ENCODE measurements at places on chromosomes 2 and 18. TPM values are rescaled to one million over a fixed set of nuclear protein-coding genes. Genes with fewer than 3 reads are reported as not detected.

GRCh38 chr2:130916438-130916705 lies 79.7 kb downstream of the ARHGEF4 start:
- DNase-seq, result no peak

GREB1L gene
- not detected for total RNA-seq

- DNase-seq, result no peak
Observed at GRCh38 chr2:161170377-161170776, 10.1 kb downstream of the TANK start.

GRCh38 chr2:221484761-221485502 lies 87.2 kb downstream of the EPHA4 start:
- DNase-seq, result no peak

TMEM214 gene
- total RNA-seq, result 98.1 TPM

- no peak for DNase-seq
Observed at GRCh38 chr18:41940506-41941215, 14.4 kb upstream of the PIK3C3 start.

GRCh38 chr18:11495441-11495840 lies 114.0 kb upstream of the SLC35G4 start:
- DNase-seq, result no peak

DNA sequence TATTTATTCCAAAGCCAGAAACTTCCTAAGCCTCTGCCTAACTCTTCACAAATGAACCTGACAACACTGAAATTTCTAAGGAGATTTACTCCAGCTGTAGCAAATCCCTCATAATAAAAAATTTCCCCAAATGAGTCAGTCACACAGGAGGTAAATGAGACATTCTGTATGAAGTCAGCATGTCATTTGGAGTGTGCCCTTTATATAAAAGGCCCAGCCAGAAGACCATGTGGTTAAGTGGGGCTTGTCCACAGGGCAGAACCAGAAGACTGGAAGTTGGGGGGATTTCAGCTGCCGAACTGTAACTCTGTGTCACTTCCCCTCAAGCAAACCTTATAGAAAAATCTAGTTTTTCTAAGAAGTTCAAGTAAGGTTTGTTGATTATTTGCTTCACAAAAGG lies 30.2 kb downstream of the NRP2 start:
- DNase-seq, result no peak

DNA sequence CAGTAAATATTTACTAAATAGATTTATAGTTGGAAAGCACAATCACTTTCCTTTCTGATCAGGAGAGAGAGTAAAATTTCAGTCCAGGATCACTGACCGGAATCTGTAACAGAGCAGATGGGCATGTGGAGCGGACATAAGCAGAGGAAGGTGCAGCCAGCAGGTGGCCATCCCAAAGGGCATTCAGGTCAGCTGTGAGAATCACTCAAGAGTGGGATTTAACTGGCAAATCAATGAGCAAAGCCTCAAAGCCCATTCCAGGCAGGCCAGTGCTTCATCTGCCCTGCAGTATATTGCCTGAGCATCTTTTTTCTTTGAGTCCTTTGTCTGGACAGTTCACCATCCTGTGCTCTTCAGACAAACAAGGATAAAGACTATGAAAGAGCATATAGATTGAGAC lies 166.4 kb upstream of the SLC14A2 start:
- no peak for DNase-seq

- no peak for DNase-seq
Observed at GRCh38 chr2:210913461-210913860, 357.1 kb downstream of the CPS1 start.

DNA sequence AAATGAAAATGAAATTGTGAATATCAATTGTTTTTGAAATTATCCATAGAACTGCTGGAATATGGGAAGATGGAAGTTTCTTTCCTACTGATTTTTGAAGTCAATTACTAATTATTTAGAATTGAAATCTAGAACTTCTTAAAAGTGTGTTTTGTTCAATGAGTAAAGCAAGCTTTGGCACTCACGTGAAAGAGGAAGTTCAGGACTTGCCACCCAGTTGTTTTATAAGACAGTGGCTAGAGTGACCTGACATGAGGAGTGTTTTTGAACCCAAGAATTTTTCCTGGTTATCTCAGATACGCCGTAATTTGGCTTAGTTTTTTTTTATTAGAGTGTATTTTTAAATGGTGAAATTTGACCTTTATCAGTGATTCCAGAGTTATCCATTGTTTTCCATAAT lies 3.5 kb downstream of the MXD1 start:
- DNase-seq, result no peak

DNA sequence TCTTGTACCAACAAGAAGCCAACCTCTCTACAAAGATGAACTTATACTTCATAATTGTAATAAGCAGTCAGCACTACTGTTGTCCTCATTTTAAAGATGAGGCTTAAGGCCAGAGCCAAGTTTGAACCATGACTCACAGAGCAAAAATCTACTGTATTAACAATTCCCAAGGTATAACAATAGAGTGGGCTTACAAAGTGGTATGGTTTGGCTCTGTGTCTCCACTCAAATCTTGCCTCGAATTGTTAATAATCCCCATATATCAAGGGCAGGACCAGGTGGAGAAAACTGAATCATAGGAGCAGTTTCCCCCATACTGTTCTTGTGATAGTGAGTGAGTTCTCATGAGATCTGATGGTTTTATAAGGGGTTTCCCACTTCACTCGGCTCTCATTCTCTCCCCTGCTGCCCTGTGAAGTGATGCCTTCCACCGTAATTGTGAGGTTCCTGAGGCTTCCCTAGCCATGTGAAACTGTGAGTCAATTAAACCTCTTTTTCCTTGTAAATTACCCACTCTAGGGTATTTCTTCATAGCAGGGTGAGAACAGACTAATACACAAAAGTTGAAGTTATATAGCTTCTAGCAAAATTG lies 19.5 kb downstream of the MRPL44 start:
- no peak for DNase-seq

- no peak for DNase-seq
Observed at GRCh38 chr2:43075054-43075593, 151.3 kb downstream of the ZFP36L2 start.

GRCh38 chr2:235898766-235899165 lies 269.4 kb downstream of the GBX2 start:
- no peak for DNase-seq

DNA sequence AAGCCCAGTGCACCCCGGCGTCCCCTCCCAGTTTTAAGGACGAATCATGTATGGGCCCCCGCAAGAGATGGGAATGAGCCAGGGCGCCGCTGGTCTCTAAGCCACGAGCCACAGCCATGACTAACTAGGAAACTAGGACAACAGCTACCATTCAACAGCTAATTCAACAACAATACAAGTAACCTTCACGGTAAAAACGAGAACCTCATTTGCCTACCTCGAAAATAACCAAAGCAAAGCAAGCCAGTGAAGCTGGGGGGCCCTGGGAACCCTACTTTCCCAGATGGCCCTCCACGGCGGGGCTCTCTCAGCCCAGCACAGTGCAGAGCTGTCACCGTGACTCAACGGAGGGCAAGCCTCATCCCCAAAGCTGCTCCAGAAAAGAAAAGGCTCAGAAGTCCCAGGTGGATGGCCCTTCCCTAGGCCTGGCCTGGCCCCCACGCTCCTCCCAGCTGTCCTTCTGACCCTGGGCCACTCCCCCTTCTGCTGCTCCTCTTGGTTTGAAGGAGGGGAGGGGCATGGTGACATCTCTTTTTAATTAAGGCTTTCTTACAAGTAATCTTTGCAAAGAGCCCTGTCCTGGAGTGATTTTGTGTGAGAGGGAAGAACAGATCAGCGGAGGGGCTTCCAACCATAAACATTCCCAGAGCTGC lies 126.3 kb downstream of the HDAC4 start:
- no peak for DNase-seq

All from activated T-helper 1 cell treated with anti-CD3 and anti-CD28 coated beads, Interleukin-12 subunit alpha, Interleukin-12 subunit beta, Interleukin-2, Interleukin-4 antibody, amounts not matched to agents 30 ng/mL and 10 ng/mL and 1 ng/mL, durations not matched to agents 14 hours and 24 hours and 36 hours (primary cell).